ENCODE measurements at places on chromosomes 3 and 15. TPM values are rescaled to one million over a fixed set of nuclear protein-coding genes. Genes with fewer than 3 reads are reported as not detected.

SUSD5 gene
- total RNA-seq = 3.1 TPM

CCDC9B gene
- 0.25 TPM for total RNA-seq

LRRIQ4 gene
- not detected for total RNA-seq

EPHB3 gene
- 2.3 TPM for total RNA-seq

DNA sequence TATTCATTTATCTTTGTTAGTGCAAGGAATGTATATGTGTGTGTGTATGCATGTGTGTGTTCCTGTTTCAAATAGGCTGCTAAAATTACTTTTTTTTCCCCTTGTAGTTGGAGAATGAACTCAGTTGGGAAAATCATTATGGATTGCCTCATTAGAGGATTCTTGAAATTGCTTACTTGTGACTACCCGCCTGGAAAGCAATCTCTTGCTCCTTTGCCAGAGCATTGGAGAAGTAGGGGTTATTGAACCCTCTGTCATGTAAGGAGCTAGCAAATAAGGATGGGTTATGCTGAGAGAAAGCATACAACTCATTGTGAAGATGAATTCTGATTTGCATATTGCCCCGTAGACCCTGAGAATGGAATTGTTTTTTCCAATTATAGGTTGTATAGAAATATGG, 474.5 kb downstream of the CADM2 start:
- no peak overlapping the region for H3K4me3 ChIP-seq
- no peak overlapping the region for H3K27ac ChIP-seq
- no peak for DNase-seq
- no peaks in the 10 kb centered on the region for H3K4me1 ChIP-seq
- H3K27me3 ChIP-seq = no peaks in the 10 kb centered on the region
- H3K36me3 ChIP-seq = no peaks in the 10 kb centered on the region

DNA sequence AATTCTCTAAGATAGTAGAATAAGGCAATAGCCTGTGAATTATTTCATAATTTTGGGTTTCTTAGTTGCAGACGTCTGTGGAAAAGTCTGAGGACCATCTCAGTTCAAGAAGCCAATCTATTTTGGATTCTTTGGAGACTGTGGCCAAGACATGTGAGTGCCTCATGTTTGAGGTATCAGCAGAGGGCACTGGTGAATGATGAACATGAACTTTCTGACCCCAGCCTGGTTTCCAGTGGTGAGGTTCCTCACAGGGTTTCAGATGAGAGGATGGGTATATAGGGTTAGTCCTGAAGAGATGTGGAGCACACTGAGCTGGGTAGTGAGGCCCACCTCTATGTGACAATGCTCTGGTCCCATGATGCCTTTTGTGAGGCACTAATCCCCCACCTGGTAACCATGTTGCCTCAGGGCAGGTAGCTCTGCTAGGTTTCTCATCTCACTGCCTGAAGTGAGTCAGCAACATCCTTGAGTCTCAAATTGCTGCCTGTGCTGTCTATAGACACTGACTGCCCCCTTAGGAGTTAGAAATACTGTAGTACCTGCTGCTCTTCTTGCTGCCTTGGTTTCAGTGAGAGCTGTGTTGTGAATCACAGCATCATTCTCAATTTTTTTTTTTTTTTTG, 32.3 kb downstream of the C3orf62 start:
- H3K36me3 ChIP-seq = no peaks in the 10 kb centered on the region
- no peak for DNase-seq
- no peaks in the 10 kb centered on the region for H3K27me3 ChIP-seq

TF gene
- 0.77 TPM for total RNA-seq

- no peaks in the 10 kb centered on the region for H3K27me3 ChIP-seq
- H3K36me3 ChIP-seq = no peaks in the 10 kb centered on the region
- DNase-seq = no peak
- H3K4me1 ChIP-seq = no peaks in the 10 kb centered on the region
- no peak overlapping the region for H3K4me3 ChIP-seq
- H3K27ac ChIP-seq = no peak overlapping the region
Observed at GRCh38 chr3:127197300-127198189, 4.6 kb downstream of the PRR23E start.

- no peaks in the 10 kb centered on the region for H3K27me3 ChIP-seq
- no peak for DNase-seq
- H3K36me3 ChIP-seq = no peaks in the 10 kb centered on the region
- no peak overlapping the region for H3K4me3 ChIP-seq
- H3K4me1 ChIP-seq = peaks cover 47% of the 10 kb centered on the region
Observed at GRCh38 chr3:77052733-77053670, 13.1 kb downstream of the ROBO2 start.

HDC gene
- not detected for total RNA-seq

GRCh38 chr3:156471431-156471830, 83.5 kb downstream of the SSR3 start:
- no peaks in the 10 kb centered on the region for H3K4me1 ChIP-seq
- H3K36me3 ChIP-seq = no peaks in the 10 kb centered on the region
- no peak overlapping the region for H3K27ac ChIP-seq

DNA sequence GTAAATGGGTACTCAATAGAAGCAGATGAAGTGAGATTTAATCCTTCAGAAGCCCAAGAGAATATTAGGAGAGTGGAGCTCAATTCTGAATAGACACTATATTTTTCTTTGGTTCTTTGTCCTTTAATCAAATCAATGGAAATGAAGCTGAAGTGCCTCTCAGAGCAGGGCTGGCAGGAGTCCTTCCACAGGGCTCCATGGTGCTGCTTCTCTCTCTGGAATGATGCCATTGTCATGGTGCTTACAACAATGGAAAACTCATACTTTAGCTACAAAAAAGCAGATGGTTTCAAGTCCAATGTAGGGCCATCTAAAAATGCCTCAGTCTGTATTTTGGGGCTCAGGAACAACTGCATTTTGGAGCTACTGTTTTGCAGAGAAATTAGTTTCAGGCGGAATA, 125.1 kb downstream of the SNRK start:
- no peak for DNase-seq
- H3K27ac ChIP-seq = no peak overlapping the region
- no peaks in the 10 kb centered on the region for H3K27me3 ChIP-seq
- H3K4me1 ChIP-seq = peaks cover 12% of the 10 kb centered on the region
- no peak overlapping the region for H3K4me3 ChIP-seq

SEMA7A gene
- total RNA-seq = 3.5 TPM

ATP10A gene
- 0.59 TPM for total RNA-seq

- no peak for DNase-seq
- no peaks in the 10 kb centered on the region for H3K27me3 ChIP-seq
- H3K4me1 ChIP-seq = no peaks in the 10 kb centered on the region
- H3K4me3 ChIP-seq = no peak overlapping the region
- H3K27ac ChIP-seq = no peak overlapping the region
Observed at GRCh38 chr3:48412375-48413001, 17.4 kb downstream of the PLXNB1 start.

GRCh38 chr3:176167272-176167671, 1030.0 kb downstream of the TBL1XR1 start:
- H3K27me3 ChIP-seq = peaks cover 29% of the 10 kb centered on the region
- no peaks in the 10 kb centered on the region for H3K36me3 ChIP-seq
- no peak overlapping the region for H3K27ac ChIP-seq

GRCh38 chr15:58715266-58715917, 34.1 kb downstream of the ADAM10 start:
- H3K36me3 ChIP-seq = peaks cover 4% of the 10 kb centered on the region
- no peak overlapping the region for H3K27ac ChIP-seq
- no peaks in the 10 kb centered on the region for H3K4me1 ChIP-seq
- no peak overlapping the region for H3K4me3 ChIP-seq
- DNase-seq = no peak

DNA sequence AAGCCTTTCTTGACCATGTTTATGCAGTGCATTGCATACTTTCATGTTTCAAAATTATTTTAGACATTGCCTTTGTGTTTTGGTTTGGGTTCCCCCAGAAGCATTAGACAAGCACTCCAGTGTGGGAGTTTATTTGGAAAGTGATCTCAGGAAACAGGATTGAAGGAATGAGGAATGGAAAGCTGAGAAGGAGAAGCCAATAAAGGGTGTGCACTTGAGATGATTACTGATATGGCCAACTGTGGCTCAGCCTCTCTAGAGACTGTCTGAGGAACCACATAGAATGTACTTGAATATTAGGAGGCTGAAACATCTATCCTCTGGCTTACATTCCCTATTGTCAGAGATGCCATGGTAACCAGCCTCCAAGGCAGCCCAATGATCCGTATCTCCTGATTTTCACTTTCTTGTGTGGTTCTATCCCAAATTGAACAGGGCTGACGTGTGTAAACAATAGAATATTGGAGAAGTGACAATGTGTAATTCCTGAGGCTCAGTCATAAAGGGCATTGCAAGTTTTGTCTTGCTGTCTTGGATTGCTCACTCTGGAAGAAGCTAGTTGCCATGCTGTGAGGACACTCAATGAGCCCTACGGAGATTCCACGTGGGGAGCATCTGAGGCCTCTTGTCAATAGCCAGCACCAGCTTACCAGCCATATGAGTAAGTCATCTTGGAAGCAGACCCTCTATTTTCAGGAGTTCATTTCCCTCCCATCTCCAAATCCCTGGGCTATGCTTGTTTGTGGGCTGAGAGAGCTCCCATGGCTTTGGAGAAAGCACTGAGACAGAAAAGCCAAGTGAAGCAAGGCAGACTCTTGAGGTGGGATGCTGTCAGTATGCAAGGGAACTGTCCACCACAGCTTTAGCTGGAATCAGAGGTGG, 84.7 kb downstream of the SCN11A start:
- H3K27me3 ChIP-seq = no peaks in the 10 kb centered on the region
- H3K4me3 ChIP-seq = no peak overlapping the region
- no peak overlapping the region for H3K27ac ChIP-seq
- no peaks in the 10 kb centered on the region for H3K36me3 ChIP-seq
- DNase-seq = no peak

- no peak overlapping the region for H3K27ac ChIP-seq
- H3K27me3 ChIP-seq = no peaks in the 10 kb centered on the region
- DNase-seq = no peak
- H3K4me1 ChIP-seq = peaks cover 17% of the 10 kb centered on the region
- H3K36me3 ChIP-seq = no peaks in the 10 kb centered on the region
- no peak overlapping the region for H3K4me3 ChIP-seq
Observed at GRCh38 chr15:80866936-80867335, 87.8 kb downstream of the CEMIP start.

ERICH6 gene
- not detected for total RNA-seq

CHRNB4 gene
- total RNA-seq = 0.24 TPM

GRCh38 chr15:63135804-63136203, 14.1 kb downstream of the LACTB start:
- no peaks in the 10 kb centered on the region for H3K36me3 ChIP-seq
- H3K27me3 ChIP-seq = no peaks in the 10 kb centered on the region
- no peak overlapping the region for H3K27ac ChIP-seq
- H3K4me3 ChIP-seq = no peak overlapping the region
- H3K4me1 ChIP-seq = no peaks in the 10 kb centered on the region

SLC35A5 gene
- total RNA-seq = 59.7 TPM

DNA sequence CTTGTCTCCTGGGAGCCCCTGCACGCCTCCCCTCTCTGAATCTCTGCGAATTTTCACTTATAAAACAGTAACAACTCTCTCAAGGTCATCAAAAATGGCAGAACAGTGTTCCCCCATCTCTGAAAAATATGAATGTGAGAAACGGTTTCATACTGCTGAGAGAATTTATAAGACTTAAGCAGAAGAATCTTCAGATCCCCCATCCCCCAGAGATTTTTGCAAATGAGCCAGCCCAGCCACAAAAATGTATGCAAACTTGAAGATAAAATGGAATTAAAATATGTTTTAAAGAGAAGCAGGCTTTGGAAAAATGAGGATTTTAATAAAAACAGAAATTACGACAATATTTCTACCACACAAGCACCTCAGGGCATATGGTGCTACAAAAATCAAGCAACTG, 173.0 kb downstream of the STT3B start:
- H3K36me3 ChIP-seq = no peaks in the 10 kb centered on the region
- no peak for DNase-seq
- no peak overlapping the region for H3K4me3 ChIP-seq
- no peaks in the 10 kb centered on the region for H3K27me3 ChIP-seq

PHC3 gene
- total RNA-seq = 27.3 TPM

GRCh38 chr15:56996746-56997470, 78.5 kb downstream of the TCF12 start:
- no peaks in the 10 kb centered on the region for H3K4me1 ChIP-seq
- H3K36me3 ChIP-seq = peaks cover 6% of the 10 kb centered on the region
- H3K27me3 ChIP-seq = no peaks in the 10 kb centered on the region
- no peak overlapping the region for H3K4me3 ChIP-seq

DNA sequence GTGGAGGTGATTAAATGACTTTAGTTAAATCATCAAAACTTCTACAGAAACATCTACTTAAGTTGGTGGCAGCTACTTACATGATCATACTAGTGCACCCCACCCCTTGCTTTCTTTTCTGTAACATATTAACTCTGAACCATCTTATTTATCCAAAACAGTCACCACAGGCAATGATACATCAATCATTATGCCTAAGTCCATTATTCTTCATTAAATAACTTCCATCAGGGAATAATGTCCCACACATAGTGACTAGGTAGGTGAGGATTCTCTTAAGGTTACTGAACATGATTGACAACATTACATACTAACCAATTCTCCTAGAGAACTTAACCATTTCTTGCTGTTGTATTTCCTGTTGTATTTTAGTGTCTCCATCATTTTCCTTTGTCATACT, 210.2 kb downstream of the NR1D2 start:
- no peaks in the 10 kb centered on the region for H3K36me3 ChIP-seq
- no peak overlapping the region for H3K27ac ChIP-seq
- H3K27me3 ChIP-seq = no peaks in the 10 kb centered on the region
- no peak overlapping the region for H3K4me3 ChIP-seq
- H3K4me1 ChIP-seq = peaks cover 7% of the 10 kb centered on the region
- no peak for DNase-seq

GRCh38 chr3:12944849-12945248, 103.5 kb upstream of the RPL32 start:
- H3K4me3 ChIP-seq = no peak overlapping the region
- peaks cover 31% of the 10 kb centered on the region for H3K4me1 ChIP-seq
- no peaks in the 10 kb centered on the region for H3K36me3 ChIP-seq
- peak overlapping the region; percentile 59 for H3K27ac ChIP-seq
- peak; percentile 35 for DNase-seq
- no peaks in the 10 kb centered on the region for H3K27me3 ChIP-seq

TMEM207 gene
- total RNA-seq = not detected

CPNE9 gene
- total RNA-seq = not detected

AP3B2 gene
- total RNA-seq = 0.97 TPM

- DNase-seq = no peak
- no peaks in the 10 kb centered on the region for H3K36me3 ChIP-seq
- H3K4me3 ChIP-seq = no peak overlapping the region
- no peak overlapping the region for H3K27ac ChIP-seq
- no peaks in the 10 kb centered on the region for H3K27me3 ChIP-seq
Observed at GRCh38 chr3:146374146-146374545, 95.2 kb downstream of the PLSCR2 start.

GRCh38 chr3:52786330-52787215, 8.0 kb upstream of the ITIH3 start:
- H3K27ac ChIP-seq = no peak overlapping the region
- H3K4me3 ChIP-seq = no peak overlapping the region
- DNase-seq = no peak
- no peaks in the 10 kb centered on the region for H3K27me3 ChIP-seq

CLEC3B gene
- not detected for total RNA-seq

- DNase-seq = no peak
- H3K27me3 ChIP-seq = no peaks in the 10 kb centered on the region
- no peak overlapping the region for H3K4me3 ChIP-seq
Observed at GRCh38 chr3:151276038-151276686, 2.2 kb downstream of the P2RY14 start.

- H3K4me1 ChIP-seq = peaks cover 8% of the 10 kb centered on the region
- peak overlapping the region; percentile 65 for H3K27ac ChIP-seq
- H3K4me3 ChIP-seq = no peak overlapping the region
- H3K36me3 ChIP-seq = peaks cover 4% of the 10 kb centered on the region
- DNase-seq = peak; percentile 41
Observed at GRCh38 chr3:192090586-192090985, 629.6 kb downstream of the PYDC2 start.

PROS1 gene
- 11.9 TPM for total RNA-seq

GRCh38 chr3:138125548-138126221, 6.5 kb downstream of the A4GNT start:
- no peak overlapping the region for H3K4me3 ChIP-seq
- H3K27me3 ChIP-seq = no peaks in the 10 kb centered on the region
- DNase-seq = no peak
